ENCODE measurements at places on chromosomes 16 and 17.
A peak's percentile ranks its signal among the peaks of the same experiment; 100 is the strongest.

DNA sequence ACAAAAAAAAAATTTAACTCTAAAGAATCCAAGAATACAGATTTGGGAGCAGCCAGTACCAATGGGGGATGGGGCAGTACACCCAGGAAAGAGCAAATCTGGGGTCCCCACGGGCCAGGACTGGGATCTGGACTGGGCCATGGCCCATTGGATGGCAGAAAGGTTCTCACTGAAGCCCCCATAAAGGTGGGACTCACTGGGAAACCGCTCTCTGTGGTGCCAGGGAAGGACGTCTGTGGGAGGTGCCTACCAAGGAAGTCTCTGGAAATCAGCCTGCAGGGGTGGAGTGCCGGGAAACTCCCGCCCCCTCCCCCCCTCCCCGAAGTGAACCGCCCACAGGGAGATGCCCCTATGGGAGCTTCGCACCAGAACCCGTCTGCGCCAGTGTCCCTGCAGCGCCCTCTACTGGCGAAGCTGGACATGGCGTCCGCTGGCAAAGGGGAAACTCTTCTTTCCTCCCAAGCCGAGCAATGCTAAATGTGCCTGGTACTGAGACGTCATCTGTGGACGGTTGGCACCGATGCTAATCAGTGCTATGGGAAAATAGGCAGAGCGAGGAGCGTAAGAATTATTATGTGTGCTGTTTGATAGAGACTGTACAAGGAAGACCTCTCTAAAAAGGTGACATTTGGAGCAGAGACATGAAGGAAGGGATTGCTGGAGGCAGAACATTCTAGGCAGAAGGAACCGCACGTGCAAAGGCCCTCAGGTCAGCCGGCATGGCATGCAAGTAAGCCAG is 671.1 kb downstream of the WWOX start:
- peak; percentile 3 for DNase-seq

DNA sequence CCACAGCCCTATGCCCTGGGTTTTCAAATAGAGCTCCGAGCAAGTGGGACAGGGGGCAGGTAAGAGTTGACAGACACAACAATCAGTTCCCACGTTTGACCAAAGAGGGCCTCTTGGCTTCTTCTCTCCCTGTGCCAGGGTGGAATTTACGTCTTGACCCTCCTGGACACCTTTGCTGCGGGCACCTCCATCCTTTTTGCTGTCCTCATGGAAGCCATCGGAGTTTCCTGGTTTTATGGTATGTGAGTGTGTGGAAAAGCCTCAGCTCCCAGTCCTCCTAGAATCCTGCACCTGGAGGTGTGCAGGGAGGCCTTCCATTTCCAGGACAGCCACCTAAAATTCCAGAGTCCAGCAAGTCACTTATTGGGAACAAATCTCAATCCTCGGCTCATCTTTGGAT is 42.5 kb downstream of the SLC6A2 start:
- DNase-seq: no peak

- no peak for DNase-seq
Measured at GRCh38 chr16:85370543-85370880, 242.6 kb upstream of the GSE1 start.

DNA sequence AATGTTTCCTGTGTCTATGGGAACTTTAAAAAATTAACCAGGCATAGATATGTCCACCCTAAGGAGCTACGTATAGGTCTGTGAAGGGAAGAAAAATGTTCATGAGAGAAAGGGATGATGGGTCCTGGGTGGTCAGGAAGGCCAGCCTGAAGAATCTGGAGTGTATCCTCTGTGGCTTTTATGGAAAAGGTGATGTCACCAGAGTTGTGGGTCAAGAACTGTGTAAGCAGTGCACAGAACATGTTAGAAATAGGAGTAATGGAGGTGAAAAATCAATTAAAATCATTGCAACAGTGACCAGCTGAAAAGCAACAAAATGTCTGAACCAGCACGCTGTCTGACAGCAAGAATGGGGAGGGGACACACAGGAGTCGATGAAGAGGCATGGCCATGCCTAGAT is 68.5 kb downstream of the USP31 start:
- no peak for DNase-seq

DNA sequence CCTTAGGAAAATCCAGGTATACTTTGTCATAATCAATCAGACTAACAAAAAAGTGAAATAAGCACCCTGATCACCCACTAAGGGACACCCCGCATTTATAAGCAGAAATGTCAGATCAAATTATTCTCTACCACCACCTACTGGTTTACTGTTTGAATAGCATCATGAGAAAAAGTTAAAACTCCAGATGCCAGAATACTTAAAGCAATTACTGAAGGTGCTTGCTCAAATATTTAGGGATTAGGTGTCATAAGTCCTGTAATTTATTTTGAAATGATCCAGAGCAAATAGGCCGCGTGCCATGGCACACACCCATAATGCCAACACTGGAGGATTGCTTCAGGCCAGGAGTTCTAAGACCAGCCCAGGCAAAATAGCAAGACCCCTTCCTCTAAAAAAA is 2.3 kb downstream of the TOP2A start:
- DNase-seq: no peak
